ENCODE measurements at places on chromosomes 4 and X.

DNA sequence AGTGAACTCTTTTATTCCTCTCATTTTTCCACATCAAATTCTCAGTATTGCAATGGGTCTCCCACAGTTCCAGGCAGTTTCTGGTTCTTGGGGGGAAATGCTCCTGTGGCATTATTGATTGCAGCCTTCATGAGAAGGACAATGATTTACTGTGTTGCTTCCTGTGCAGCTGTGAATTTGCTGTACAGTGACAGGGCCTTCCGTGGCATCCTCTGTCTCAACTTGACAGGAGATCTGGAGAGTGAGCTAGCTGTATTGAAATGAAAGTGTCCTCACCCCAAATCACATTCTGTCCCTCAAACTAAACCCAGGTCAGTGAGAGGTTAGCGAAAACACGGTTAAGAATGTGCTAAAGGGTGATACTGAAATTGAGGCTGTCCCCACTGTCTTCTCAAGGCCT, 77.1 kb upstream of the ATOH1 start:
- DNase-seq: no peak

DNA sequence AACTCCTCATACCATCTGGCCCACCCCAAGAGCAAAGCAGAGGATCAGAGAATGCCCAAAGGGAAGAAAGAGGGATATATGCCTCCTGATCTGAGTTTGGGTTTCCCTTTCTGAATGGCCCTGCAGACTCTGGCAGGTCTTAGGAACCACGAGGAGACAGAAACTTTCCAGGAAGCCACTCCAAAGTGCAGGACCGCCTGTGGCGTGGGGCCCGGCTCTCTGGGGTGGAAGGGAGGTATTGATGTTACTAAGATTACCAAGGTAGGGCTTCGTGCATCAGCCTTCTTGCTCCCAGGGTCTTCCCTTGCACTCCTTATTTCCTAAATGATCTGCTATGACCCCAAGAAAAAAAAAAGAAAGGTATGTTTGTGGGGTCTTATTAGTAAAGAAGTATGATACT, 41.9 kb upstream of the SPRY1 start:
- no peak for DNase-seq

- DNase-seq: no peak
These were observed 23.2 kb upstream of the SORCS2 start for GRCh38 chr4:7169134-7169533.

- no peak for DNase-seq
These were observed 64.3 kb upstream of the FTHL17 start for GRCh38 chrX:31136144-31136611.

GRCh38 chr4:23106516-23106915, 413.8 kb downstream of the GBA3 start:
- no peak for DNase-seq

GRCh38 chr4:89134775-89135319, 23.5 kb downstream of the TIGD2 start:
- no peak for DNase-seq

- DNase-seq: no peak
These were observed 287.0 kb upstream of the TET2 start for GRCh38 chr4:104859601-104860237.

DNA sequence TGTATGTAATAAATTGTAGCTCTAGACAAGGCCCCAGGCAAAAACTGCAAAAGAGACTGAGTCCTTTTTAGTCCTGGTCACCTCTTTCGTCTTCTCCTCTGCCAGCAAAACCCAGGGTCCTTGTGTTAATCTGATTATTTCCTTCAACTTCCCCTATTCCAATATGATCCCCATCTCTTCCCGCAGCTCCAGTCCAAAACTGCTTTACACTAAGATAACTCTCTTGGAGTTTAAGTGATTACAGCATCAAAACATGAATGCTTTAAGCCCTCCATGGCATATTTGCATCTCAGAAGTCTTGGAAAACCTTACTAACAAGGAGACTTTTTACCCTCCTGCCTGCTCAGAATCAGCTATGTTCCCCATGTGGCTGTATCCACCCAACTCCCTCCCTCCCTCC, 59.3 kb downstream of the MAGEA1 start:
- no peak for DNase-seq

GRCh38 chrX:68503836-68504636, 5.2 kb downstream of the YIPF6 start:
- DNase-seq: peak; percentile 27

- no peak for DNase-seq
These were observed 215.1 kb upstream of the SFRP2 start for GRCh38 chr4:154004016-154004415.

- no peak for DNase-seq
These were observed 56.7 kb downstream of the HTRA3 start for GRCh38 chr4:8326206-8326605.

DNA sequence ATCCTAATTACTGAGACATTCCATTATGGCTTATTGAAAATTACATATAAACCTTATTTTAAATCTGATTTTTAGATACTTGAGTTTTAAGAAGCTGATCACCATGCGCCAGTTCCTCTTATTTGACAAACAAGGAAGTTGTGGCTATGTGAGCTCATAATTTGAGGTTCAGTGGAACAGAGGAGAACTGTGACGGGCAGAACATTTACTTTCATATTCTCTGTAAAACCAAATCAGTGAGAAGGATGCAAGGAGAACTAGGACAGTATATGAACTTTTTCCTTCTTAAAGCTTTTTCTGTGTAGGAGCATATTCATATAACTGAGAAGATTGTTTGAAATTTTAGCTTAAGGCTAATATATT, 25.3 kb downstream of the STIM2 start:
- DNase-seq: no peak

DNA sequence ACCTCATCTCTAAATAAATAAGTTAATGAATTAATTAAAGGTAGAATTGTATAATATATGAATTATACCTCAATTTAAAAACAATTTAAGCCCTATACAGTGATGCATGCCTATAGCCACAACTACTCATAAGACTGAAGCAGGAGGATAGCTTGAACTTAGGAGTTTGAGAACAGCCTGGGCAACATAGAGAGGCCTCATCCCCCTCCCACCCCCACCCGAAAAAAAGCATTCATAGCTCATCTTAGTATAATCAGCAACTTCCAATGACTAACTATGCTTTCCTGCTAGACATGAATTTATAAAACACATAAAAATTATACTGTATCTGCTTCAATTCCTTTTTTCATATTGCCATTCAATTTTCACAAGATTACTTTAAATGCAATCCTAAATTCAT, 1.6 kb downstream of the LRBA start:
- DNase-seq: no peak

DNA sequence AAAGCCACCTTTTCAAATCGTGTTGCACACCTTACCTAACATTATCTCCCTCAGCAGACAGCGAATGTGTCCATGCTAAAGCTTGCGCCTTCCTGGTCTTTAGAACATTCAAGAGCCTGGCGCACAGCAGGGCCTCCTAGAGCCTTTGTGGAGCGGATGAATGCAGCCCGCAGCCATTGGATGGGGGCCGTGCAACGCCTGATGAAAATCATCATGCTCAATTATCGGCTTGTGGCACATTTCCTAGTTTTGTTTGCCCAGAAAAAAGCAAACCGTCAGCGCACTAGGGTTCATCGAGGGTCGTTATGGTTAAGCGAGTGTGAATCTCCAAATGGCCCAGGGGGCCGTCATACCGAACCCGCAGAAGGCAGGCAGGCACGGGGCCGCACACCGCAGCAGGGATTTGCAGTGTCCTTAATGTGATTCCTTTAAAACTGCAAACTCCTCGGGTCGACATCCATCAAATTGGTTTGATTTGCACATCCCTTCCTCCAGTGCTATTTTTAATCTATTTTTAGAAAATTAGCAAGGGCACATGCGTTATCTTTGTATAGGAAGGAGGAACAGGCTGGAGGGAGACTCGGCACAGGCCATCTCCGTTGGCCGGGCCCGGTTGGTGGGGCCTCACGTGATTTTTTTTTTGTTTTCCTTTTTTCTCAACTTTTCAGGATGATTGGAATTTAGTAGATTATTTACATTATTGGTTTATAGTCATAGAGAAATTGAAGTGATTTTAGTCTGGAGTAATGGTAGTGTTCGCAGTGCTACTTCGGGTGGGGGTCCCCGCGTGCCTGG, 53.1 kb downstream of the ABLIM2 start:
- no peak for DNase-seq

GRCh38 chrX:53795576-53795975, 109.1 kb upstream of the HUWE1 start:
- DNase-seq: no peak

GRCh38 chrX:26586570-26586969, 370.6 kb downstream of the MAGEB5 start:
- DNase-seq: no peak

DNA sequence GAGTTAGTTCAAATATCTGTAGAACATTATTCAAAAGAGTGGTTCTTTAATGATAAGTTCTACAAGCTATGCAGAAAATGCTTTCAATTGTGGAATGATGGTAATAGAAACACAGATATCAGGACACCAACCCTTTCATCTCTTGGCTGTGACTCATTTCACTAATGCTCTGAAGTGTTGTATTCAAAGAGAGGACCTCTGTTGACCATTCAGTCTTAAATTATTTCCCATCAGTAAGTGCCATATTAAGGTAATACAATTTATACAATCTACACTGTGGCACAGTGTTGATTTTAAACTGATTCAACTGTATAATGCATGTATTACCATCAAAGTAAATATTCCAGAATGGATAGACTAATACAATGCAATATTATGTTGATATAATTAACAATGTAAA, 289.0 kb upstream of the ADGRL3 start:
- no peak for DNase-seq

DNA sequence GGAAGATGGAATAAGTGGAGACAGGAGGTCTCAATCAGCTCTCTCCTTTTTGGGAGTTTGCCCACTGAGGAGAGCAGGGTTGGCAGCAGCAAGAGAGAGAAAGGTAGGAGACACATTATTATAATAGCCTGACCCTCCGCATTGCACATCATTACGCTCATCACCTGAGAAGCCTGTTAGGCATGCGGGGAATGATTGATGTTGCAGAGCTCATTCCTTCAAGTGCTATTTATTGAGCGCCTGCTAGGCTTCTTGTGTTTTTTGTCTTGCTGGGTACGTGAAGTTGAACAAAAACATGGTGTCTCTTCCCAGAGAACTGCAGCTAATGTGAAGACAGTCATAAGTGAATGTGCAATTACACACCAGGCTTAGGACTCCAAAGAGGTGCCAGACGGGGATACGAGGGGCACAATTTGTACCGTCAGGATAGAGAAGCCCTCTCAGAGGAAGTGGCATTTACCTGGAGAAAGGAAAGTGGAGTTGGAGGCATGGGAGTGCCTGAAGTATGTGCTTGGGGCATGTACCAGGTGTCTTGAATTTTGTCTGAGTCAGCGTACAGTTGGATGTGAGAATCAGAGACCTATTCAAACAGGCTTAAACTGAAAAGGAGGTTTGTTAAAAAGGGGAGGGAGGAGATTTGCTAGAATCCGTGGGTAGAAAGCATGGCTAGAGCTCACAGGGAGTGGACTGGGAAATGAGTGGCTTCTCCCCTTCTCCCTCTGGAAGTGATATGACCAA, 90.2 kb upstream of the SOD3 start:
- no peak for DNase-seq

DNA sequence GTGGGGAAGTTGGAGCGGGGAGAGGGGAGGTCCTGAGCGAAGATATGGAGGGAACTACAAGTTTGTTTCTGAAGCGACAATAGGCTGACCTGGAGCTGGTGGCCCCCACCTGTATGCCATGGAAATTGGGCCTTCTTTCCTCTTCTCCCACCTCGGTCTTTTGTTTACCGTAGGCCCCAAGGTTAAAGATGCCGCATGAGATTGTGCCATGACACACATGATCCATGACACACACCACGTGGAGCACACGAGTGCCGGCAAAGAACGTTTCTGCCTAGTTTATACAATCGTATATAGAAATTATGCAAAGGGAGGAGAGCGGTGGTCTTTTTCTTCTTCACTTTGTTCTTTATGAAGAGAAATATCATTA, 408 bp downstream of the TMEM33 start:
- no peak for DNase-seq

- DNase-seq: no peak
These were observed 13.2 kb upstream of the PCDH18 start for GRCh38 chr4:137545461-137545861.

GRCh38 chr4:54386042-54386669, 157.1 kb downstream of the PDGFRA start:
- no peak for DNase-seq

DNA sequence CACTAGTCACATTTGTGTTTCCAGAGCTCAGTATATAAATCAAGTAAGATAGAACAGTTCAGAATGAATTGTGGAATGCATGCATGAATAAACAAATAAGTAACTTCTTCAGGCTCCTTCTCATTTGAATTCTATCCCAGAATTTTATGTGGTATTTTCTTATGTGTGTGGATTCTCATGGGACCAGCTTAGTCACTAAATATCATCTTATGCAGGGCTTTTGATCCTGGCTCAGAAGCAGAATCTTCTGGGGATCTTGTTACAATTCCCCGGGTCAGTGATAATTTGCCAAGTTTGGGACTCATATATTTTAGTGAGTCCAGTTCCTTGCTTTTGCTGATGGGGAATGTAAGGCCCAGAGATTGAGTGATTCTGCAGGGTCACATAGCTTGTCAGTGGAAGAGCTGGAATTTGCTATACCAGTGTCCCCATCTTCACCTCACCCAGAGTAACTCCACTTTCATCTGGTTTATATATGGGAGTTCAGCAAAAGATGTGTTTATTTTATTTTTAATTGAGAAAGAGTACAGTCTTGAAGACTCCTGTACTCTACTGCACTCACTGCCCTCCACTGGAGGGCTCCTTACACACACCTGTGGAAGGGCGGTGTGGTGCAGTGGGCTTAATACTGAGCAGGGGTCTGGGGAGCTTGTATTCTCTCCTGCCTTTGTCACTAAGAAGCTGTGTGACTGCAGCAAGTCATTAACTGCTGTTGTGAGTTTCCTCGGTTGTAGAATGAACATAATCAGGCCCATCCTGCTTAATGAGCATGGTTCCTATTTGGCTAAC, 198.2 kb upstream of the CXorf66 start:
- DNase-seq: no peak

- DNase-seq: no peak
These were observed 58.4 kb upstream of the TET2 start for GRCh38 chr4:105088110-105088879.

All from H54 (cell line).